Ascending aorta (tissue), 2 donors: ENCODE measurements at places on chromosomes 12 and 14. TPM values are rescaled to one million over a fixed set of nuclear protein-coding genes. Genes with fewer than 3 reads are reported as not detected.

The HPD gene
- total RNA-seq = 0.96 TPM

GRCh38 chr14:25841226-25841625, 756.6 kb downstream of the NOVA1 start:
- DNase-seq = no peak

- no peak for DNase-seq
Observed at GRCh38 chr12:51185171-51185717, 12.3 kb upstream of the TFCP2 start.

DNA sequence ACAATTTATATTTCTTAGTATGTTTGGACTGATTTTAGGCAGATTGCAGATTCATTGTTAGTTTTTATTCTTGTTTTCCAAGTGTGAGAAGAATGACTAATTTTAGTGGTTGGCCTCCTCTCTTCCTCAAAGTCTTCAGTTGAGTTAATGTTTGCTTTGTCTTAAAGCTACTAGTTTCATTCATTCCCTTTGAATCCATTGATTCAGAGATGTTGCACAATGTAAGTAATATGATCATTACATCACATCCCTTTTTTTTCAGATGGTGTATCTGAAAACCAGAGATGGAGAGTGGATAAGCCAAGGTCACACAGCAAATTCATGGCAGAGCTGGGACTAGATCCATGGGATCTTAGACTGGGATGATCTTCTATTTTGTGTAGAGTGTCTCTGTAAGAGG, 577.5 kb downstream of the BCL11B start:
- no peak for DNase-seq

The TRHDE gene
- total RNA-seq = 34.0 TPM

The TCL1A gene
- total RNA-seq = not detected

GRCh38 chr12:1527789-1528188, 66.6 kb downstream of the FBXL14 start:
- no peak for DNase-seq

The SERPINA9 gene
- not detected for total RNA-seq

The NUBPL gene
- total RNA-seq = 1.7 TPM

The RAB5B gene
- total RNA-seq = 48.0 TPM

- DNase-seq = no peak
Observed at GRCh38 chr12:9636150-9636850, 28.6 kb upstream of the KLRB1 start.

DNA sequence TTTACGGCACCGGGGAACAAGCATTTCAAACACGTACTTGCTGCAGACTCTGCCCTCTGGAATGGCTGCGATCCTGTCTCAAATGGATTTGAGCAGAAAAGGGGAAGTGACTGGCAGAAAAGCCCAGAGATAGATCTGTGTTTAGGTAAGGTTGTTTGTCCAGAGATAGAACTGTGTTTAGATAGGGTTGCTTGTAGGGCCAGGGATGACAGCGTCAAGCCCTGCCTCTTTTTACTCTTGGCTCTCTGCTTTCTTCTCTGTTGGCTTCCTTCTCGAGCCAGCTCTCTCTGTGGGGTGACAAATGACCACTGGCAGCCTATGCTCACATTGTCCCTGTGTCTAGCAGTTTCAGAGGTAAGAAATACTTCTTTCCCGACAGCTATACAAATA, 11.4 kb downstream of the DGLUCY start:
- DNase-seq = no peak

- DNase-seq = no peak
Observed at GRCh38 chr12:7068240-7068993, 7.9 kb downstream of the C1S start.

DNA sequence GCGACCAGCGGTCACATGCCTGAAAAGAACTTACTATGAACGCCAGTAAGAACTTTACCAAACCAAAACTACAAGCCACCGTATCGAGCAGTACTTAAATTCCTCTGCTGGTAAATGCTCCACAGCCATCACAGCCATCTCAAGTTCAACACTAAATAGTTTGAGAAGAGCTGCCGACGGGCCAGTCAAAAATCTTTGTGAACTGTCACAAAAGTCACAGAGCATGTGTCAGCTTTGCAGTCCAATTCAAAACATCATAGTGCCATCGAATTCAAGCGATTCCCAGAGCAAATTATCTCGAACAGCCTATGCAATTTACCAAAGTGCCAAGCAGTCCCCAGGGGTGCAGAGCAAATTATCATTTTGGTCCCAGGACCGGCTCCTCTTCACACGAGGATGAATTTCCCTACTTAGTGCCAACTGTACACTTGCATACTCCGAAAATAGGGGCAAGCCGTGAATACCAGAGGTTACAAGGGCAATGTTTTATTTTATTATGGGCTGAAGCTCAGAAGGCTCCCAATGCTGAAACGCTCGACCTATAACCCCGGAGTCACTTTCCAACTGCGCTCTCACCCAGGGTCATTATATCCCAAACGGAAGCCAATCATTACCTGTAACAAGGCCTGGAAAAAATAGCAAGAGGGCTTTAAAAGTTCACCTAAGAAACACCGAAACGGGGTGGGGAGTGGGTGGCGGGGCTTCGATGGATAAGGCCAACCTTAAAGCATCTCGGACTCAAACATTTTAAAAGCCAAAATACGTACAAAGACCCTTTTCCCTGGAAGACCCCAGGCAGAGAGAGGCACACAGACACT, 1.1 kb downstream of the LRP6 start:
- DNase-seq = no peak

- no peak for DNase-seq
Observed at GRCh38 chr12:46109343-46110222, 119.2 kb upstream of the SCAF11 start.

The HOXC12 gene
- not detected for total RNA-seq
